ENCODE measurements at places on chromosomes 1 and 21.

GRCh38 chr1:225870911-225871310, 11.3 kb downstream of the TMEM63A start:
- DNase-seq: no peak

GRCh38 chr1:237269938-237270337, 228.0 kb downstream of the RYR2 start:
- no peak for DNase-seq

DNA sequence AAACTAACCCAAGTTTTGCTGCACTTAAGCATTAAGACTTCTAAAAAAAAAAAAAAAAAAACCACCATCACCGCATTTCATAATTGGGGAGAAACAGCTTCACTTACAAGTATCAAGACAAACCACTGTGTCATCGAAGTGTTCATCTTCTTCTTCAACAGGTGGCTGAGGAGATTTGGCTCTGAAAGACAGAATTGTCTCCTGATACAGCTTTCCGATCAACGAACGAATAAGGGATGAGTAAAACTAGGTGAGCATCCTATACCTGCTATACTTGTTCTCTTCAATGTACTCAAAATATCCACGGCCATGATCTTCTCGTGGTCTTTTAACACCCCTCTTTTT, 2.0 kb downstream of the HNRNPU start:
- DNase-seq: no peak

GRCh38 chr21:41367301-41367944, 5.6 kb downstream of the MX2 start:
- no peak for DNase-seq

DNA sequence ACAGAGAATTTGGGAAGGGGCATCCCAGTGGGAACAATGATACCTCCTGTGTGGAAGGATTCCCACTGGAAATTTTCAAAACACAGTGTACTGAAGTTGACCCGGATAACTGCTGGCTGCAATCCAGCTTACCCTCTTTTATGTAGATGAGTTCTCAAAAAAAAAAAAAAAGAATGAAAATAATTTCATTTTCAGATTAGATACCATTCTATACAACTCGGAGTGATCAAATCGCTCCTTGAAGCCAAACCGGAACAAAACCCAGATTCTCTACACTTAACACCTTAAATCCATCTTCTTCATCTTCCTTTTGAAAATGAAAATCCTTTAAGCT, 69.1 kb downstream of the KAZN start:
- DNase-seq: no peak

- DNase-seq: no peak
Measured at GRCh38 chr1:118973531-118974137, 14.5 kb downstream of the TBX15 start.

- DNase-seq: no peak
Measured at GRCh38 chr21:42641311-42642218, 11.9 kb upstream of the PDE9A start.

DNA sequence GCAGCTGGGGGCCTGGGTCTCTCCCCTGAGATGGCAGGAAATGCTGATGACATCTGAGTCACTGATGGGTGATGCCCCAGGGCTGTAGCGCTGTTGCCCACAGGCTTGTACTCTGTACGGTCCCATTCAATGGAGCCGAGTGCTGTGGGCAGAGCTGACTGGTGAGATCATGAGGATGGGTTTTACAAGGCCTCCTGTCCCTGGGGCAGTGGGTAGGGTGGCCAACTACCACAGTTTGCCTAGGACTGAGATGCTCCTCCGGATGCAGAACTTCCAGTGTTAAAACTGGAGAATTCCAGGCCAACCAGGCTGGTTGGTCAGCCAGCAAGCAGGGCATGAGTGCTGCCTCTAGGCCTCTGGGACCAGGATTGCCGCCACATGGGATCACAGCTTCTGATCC, 9.2 kb downstream of the PHLDA3 start:
- DNase-seq: no peak

GRCh38 chr1:220966041-220966440, 86.8 kb downstream of the HLX start:
- DNase-seq: no peak

DNA sequence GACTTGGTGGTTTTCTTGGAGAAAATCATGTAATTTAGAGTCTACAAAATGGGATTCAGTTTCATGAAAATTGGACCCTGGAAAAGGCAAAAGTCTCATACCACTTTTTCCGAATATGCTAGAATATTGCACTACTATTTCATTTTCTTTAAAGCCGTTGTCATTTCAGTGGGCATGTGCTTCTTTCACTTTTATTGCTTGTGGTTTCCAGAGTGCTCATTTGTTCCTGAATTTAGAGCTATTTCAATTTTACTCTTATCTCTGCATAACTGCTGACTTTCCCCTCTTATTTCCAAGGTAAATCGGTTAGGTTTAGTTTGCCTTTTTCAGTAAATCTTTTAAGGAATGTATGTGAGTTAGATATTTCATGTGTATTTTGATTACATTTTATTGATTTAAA, 11.6 kb downstream of the HHAT start:
- DNase-seq: no peak

DNA sequence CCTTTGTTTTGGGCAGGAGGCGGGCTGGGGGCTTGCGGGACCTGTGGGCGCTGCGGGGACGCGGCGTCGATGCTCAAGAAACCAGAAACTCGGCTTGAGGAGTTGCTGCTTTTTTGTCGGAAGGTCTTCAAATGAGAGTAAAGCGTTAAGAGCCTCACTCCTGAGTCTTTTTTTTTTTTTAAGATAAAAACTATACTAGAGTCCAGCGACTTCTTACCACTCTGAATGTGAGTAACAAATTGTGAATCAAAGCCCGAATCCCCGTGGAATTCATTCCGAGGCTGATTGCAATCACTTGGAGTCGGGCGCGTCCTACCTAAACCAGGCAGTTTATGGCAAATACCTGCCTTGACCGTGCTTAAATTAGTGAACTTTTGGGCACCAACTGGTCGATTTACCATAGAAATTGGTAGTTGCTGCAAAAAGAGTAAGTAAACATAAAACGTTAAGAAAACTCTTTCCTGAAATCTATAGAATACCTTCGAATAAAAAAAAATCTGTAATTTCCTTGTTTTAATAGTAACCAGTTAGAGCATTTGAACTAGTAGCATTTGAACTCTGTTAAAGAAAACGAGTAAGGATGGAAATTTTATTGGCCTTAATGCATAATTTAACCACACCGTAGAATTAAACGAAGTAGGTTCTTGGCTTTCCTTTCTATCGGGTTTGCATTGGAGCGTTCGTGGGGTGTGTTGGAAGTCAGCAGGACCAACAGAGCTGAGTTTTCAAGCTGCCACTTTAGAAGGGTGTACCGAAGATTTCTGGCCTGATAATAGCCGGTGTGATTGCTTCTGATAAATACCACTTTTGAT, 769 bp downstream of the GPSM2 start:
- no peak for DNase-seq

GRCh38 chr1:228935855-228936727, 200.8 kb downstream of the RHOU start:
- no peak for DNase-seq

- no peak for DNase-seq
Measured at GRCh38 chr1:36436821-36437220, 13.4 kb downstream of the OSCP1 start.

GRCh38 chr1:221783936-221784335, 42.0 kb upstream of the DUSP10 start:
- DNase-seq: no peak

- DNase-seq: peak; percentile 29
Measured at GRCh38 chr1:27111626-27112573, 43.0 kb downstream of the SLC9A1 start.

DNA sequence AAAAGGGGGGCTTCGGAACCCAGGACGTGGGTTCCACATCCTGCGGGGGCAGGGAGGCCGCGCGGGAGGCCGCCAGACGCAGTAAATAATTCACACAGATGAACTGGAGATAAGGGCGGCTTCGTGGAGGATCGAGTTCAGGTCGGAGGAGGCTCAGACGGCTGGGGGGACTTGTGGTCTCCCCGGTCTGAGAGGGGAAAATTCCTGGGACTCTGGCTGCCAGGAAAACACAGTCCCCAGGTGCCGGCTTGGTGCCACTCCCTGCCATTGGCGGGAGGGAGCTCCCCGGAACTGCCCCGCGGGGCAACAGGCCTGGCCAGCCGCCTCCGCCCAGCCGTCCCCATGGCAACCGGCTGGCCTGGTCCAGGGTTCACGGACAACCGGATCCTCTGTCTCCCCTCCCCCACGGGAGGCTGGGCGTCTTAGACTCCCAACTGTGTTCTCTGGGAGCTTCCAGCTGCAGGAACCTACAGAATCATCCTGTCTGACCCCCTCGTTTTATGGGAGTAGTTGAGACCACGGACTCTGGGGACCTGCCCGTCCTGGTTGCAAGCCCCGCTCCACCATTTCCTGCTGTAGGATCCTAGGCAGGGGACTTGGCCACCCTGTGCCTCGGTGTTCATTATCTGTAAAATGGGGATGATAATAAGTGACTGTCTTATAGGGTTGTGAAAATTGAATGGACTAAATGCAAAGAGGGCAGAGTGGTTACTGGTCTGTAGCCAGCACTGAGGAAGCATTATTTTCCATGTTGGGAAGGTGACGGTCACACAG, 9.6 kb downstream of the CAMK2N1 start:
- DNase-seq: no peak

DNA sequence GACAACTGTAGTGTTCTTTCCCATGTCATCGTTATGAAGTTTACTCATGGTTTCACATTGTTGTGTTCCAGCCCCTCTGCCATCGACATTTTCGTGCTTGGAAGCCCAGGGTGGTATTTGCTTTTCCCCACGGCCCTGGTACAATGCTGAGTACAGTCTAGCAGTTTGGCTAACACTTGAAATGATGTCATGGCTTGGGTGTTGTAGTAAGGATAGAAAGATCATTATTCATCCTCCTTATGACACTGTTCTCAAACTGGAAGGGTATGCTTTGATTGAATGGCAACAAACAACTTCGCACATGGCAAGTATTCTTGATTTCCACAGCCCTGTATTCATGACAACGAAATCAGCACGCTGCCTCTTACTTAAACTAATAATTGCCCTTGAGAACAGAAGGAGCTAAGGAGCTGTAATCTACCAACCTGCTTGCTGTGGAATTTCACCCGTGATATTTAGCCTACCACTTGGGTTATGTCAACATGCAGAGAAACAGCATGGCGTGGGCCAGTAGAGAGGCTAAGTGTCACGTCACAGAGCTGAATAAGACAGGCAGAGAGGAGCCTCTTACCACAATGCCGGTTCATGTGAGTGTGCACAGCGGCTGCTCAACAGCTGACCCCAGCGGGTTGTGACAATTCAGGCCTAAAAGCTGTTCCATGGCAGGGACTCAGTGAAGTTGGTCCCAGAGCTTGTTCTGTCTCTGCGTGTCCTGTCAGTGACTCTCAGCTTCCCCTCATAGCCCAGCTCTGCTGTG, 73.9 kb downstream of the KCNJ6 start:
- DNase-seq: no peak

DNA sequence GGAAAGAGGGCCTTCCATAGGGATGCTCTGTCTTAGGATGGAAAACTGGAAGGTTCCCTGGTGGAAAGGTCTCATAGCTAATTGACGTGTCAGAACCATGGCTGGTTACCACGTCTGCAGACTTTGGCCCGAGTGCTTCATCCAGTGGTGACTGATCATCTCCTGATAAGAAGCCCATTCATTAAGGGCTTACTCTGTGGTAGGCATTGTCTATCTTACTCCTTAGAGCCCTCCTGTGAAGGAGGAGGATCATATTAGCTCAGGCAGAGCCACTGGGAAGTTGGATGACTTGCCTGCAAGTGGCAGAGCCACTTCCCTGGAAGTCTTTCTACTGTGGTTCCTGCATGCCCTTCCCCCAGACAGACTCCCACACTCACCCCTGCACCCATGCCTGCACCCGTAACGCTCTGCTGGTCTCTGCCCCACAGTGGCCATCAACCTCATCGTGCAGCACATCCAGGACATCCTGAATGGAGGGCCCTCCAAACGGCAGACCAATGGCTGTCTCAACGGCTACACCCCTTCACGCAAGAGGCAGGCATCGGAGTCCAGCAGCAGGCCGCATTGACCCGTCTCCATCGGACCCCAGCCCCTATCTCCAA, 79.9 kb downstream of the UCK2 start:
- DNase-seq: no peak

DNA sequence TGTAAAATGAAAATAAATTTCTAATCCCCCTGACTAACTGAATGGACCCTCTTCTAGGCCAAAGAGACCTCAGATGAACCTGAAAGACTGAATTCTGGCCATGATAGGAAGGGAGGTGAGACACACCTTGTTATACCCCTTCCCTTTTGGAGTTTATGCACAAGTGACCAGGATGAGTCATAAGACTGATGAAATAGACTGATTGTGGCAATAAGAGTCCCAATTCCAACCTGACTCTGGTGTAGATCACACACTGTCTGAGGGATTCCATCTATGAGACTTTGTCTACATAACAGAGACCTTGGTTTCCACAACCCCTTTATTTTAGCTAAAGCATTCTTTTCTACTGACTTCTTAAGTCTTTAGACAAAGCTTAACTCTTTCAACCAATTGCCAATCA, 13.5 kb upstream of the OR2G2 start:
- DNase-seq: no peak

DNA sequence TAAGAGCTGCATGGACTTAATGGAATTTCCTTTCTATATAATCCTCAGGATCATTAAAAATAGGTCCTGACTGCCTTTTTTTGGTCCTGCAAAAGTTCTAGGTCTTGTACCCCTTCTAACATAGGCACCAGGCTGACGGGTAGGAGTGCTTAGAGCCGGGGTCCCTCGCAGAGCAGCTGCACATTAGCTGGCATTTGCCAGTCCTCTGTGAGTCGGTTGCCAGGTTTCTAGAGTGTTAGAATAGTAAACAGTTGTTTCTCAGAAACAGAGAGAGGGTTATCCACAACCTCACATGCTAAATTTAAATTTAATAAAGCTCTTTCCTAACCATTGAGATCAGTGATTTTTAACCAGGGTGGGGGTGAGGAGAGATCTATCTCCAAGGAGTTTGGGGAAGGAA, 35.4 kb upstream of the HEATR1 start:
- no peak for DNase-seq

DNA sequence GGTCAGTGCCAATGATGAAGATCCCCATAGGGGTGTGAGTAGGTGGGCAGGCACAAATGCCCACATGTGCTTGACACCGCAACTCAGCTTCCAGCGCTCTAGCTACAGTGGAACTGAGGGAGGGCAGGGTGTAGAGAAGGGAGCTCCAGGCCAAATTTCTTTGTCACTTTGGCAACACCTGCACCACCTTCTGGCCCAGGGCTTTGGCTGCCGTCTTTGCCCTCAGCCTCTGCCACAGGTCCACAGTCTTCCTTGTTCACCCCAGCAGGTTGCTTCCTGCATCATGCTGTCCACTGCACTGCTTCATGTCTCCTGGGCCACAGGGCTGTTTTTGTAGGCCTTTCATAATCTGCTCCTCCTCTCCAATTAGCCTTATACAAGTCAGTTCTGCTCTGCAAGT, 20.4 kb upstream of the FMOD start:
- DNase-seq: no peak

GRCh38 chr21:26847002-26847401, 1.8 kb upstream of the ADAMTS1 start:
- no peak for DNase-seq

- no peak for DNase-seq
Measured at GRCh38 chr1:225652729-225653462, at the start of gene ENAH. Gene ENAH, minus strand, starts transcription at chr1:225653123. Its CDS starts 433 bp downstream, at chr1:225652690.
